ENCODE measurements at places on chromosomes 12 and 14.

GRCh38 chr12:81034926-81035325 lies 43.0 kb upstream of the ACSS3 start:
- no peak for DNase-seq

GRCh38 chr14:89411976-89412375 lies 5.1 kb downstream of the FOXN3 start:
- DNase-seq = no peak

DNA sequence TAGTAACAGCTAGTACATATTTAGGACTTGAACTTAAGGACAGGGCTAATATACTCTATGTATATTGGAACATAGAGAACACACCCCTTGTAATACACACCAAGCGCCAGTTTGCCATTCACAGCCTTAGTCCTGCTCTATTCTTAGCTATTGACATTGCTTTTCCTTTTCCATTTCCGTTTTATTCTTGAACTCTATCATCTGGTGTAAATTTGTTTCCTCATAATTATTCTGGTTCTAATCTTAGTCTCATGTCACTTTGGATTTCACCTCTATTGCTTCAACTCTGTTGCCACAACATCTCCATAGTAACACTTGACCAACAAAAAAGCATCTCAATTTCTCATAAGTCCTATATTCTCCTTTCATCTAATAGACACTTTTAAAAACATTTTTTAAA lies 225.7 kb downstream of the PHLDA1 start:
- DNase-seq = no peak

GRCh38 chr14:84025106-84026012 lies 1504.6 kb upstream of the FLRT2 start:
- no peak for DNase-seq
